RPMI8226 (cell line): ENCODE measurements at places on chromosomes 7 and 10.

- DNase-seq: no peak
Observed at GRCh38 chr7:115066634-115067033, 144.7 kb downstream of the MDFIC start.

DNA sequence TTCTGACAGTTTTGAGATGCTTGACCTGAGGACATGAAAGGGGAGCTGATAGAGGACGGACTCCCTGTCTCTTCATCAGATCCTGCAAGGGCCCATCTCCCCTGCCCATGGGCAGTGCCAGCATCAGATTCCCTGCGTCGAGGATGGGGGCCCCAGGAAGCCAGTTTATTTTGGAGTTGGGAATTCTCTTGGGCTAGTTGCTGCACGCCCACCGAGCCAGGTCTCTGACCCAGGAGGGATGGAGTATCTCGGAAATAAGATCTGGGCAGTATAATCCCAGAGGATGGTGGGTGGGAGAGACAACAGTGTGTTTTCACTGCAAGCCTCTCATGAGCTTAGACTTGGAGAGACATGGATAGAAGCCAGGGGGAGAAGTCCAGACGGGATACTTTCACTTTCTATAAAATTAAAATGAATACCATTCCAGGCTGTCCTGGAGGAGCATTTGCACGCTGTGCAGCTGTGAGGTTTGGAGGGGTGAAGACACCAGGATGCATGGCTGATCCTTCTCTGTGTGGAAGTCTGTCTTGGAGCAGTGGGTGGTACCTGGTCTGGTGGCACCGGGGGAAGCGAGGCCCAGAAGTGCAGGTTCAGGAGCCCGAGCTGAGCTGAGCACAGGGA is 25.8 kb downstream of the DOCK1 start:
- DNase-seq: no peak

DNA sequence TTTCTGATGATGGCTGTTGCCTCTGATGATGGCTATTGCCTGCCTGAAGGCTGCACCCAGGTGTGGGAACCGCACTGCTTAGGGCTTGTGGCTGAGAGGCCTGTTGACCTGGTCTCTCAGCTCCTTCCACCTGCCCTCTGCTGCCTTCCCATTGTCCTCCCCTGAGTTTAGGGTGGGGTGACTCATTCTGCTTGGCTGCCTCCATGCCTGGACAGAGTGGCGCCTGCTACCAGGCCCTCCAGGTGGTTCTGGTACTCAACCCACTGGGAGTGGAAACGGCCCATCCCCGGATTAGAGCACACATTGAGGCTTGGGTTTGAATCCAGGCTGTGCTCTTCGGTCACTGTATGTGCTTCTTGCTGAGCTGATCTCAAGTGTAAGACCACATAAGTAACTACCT is 120.6 kb downstream of the SEM1 start:
- no peak for DNase-seq

GRCh38 chr7:24722386-24723177 is 34.7 kb downstream of the GSDME start:
- no peak for DNase-seq

DNA sequence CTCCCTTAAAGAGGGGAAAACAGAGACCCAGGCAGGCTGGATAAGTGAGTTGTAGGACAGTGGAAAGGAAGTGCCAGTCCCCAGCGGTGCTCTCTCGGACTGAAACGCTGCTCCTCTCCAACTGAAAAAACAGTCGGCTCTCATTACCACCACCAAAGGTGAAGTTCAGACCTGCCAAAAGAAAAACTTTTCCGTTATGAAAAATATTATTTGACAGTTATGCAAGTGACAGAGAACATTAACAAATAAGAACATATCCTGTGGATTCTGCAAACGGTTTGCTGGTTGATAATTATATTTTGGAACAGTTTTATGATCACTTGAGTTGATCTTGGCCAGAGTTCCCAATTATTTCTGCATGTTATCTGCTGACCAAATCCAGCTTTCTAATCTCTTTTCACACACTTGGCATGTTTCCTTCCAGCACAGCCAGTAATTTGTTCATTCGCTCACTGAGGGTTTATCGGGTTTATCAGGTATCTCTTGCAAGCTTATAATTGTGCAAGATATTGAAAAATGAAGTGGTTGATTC is 82.6 kb downstream of the PTPRE start:
- DNase-seq: no peak

DNA sequence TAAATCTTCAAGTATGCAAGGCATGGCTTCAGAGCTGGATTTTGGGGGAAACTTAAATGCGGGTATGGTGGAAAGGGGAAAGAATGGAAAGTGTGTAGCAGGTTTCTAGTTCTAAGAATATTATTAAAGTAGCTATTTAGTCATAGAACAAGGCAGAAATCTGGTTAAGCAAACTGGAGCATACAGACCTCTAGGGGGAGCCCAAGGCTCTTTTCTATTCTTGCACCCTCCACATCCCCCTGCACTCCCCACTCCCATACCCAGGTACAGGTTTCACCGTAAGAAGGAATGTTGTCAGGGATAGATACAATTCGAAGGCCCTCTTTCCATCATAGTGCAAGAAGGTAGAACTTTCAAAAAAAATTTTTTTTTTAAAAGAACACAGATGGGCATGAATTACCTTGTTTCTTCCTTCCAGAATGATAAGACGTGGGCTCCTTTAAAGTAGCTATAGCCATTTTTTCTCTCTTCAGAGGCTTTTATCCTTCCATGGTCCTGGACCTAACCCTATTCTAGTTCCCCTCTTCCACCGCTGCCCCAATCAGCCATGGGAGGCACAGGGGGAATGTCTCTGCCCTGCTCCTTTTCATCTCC is 41.5 kb upstream of the SMIM30 start:
- DNase-seq: peak; percentile 56

GRCh38 chr10:119677904-119678755 is 26.9 kb downstream of the BAG3 start:
- no peak for DNase-seq

GRCh38 chr7:108375668-108376067 is 80.6 kb downstream of the NRCAM start:
- DNase-seq: no peak

GRCh38 chr7:122887198-122887597 is 938 bp upstream of the CADPS2 start:
- peak; percentile 84 for DNase-seq

DNA sequence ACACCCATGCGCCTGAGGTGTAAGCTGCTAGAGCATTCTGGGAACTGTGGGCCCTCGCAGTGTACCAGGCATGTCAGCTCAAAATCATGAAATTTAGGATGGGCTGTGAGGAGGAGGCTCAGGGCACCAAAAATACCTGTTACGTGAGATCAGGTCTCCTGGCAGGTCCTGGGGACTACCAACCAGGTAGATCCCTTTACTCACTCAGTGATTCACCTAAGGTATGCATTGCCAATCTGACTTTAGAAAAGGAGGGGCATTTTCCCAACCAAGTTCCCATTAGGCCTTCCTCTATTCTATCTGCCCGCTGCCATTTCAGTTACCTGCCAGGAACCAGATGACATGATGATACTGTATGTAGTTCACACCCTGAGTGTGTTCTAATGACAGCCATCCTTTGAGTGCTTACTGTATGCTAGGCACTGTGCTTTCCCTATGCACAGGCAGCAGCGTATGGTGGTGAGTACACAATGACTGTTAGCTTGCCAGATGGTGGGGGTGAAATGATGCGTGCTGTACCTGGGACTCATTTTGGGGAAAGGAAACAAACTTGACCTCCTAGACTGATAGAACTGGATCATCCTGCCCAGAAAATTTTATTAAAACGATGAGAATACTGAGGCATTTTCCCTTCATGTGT is 62.0 kb downstream of the CFAP58 start:
- no peak for DNase-seq

DNA sequence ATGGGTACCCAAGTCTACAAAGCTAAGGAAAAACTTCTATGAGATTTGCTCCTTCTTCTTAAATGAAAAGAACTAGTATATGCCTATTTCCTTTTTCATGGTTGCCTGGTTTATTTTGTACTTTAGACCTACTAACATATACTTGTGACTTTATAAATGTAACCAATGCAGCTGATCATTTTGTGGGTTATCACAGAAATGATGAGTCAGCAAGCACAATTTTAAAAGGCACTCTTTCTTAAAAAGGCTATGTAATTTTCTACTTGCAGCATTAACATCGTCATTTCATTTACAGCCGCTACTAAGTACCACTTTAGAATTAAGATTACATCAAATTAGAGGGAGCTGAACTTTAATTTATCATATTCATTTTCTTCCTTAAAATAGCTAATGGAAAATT is 13.6 kb downstream of the NEBL start:
- DNase-seq: no peak
